Muscle of back (tissue), 13 donors: ENCODE measurements at places on chromosomes 1 and 21.
A peak's percentile ranks its signal among the peaks of the same experiment; 100 is the strongest.

GRCh38 chr1:78913950-78914349 lies 92.6 kb downstream of the ADGRL4 start:
- DNase-seq, result no peak

- DNase-seq, result no peak
These were observed 159.0 kb upstream of the CD34 start for GRCh38 chr1:208069908-208070307.

DNA sequence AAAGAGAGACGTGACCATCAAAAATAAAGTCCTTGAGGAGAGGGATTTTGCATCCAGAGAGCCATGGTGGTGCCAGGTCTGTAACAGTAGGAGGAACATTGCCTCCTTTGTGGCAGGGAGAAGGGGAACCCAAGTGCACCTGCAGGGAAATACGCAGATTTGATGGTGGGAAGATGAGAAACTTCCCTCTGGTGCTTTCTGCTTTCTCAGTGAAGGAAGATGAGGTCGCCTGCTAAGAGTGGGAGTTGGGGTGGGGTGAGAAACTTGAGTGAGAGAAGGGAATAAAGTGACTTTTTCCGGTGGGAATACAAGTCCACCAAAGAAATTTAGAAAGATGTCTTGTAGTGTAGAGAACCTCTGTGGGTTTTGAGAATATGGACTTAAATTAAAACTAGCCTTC lies 9.1 kb downstream of the PLA2G4A start:
- DNase-seq, result no peak

GRCh38 chr1:63817152-63817667 lies 43.4 kb downstream of the ROR1 start:
- DNase-seq, result no peak

- DNase-seq, result peak; percentile 10
These were observed 75.9 kb upstream of the SAMD13 start for GRCh38 chr1:84225646-84226045.

GRCh38 chr1:43980255-43981134 lies 1.5 kb downstream of the B4GALT2 start:
- DNase-seq, result no peak

DNA sequence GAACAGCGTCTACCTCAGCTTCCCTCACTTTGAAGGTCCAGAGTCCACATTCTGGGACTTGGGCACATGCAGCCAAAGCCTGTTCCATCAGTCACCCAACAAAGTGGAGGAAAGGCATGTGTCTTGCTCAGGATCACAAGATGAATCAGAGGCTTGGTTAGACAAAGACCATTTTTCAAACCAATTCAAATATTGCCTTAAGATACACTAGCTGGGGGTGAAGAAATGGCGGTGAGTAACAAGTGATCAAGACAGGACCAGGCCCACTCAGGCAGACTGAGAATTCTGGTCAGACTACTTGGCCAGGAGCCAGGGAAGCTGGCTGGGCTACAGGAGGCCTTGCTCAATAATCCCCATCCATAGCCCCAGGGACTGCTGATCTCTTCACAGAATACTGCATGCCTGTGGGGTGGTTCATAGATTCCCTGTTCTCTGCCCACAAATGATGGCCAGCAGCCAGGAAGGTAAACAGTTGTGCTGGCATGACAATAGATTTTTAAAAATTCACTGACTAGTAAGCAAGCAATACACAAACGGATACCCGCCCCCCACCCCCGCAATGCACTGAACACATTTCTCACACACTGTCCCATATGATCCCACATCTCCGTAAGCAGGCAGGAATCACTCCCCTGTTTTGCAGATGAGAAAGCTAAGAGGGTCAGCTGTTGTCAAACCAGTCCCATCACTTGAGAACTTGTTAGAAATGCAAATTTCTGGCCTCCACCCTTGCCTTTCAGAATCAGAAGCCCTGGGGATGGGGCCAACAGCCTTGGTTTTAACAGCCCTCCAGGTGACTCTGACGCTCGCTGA lies 27.2 kb downstream of the ERI3 start:
- DNase-seq, result peak; percentile 55

DNA sequence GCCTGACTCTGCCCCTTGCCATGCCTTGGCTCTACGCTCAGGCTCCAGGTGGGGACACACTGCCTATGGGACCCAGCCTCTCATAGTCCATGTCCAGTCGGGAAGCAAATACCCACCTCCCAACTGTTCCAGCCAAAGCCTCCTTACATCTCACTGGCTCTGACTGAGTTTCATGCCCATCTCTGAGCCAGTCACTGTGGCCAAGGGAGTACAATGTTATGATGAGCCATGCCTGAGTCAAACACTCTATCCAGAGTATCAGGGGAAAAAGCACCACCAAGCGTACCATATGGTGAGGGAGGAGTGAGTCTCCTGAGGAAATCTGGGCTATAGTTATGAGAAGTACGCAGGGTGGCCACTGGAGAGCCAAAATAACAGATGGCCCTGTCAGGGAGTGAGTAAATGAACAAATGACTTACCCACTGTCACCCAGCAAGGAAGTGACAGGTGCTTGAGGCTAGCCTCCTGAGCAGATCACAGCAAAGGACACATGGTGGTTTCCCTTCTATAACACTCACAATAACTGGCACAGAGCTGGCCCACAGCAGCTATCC lies 236.6 kb upstream of the GJB5 start:
- DNase-seq, result no peak

DNA sequence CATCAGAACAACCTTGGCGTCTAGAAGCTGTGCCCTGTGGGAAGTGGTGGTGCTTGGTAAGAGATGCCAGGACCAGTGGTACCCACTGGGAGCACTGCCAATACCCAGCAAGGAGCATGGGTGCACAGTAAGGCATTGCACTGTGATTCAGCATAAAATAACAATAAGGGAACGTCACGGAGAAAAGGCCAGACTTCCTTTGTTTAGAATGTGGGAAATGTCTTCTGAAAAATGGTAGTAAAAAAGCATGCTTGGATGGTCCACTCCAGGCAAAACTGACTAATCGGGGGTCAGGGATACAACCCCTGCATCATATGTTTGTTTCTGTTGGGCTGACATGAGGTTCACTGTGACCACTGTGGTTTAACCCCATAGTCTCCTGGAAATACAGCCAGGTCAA lies 14.7 kb downstream of the METTL18 start:
- no peak for DNase-seq

DNA sequence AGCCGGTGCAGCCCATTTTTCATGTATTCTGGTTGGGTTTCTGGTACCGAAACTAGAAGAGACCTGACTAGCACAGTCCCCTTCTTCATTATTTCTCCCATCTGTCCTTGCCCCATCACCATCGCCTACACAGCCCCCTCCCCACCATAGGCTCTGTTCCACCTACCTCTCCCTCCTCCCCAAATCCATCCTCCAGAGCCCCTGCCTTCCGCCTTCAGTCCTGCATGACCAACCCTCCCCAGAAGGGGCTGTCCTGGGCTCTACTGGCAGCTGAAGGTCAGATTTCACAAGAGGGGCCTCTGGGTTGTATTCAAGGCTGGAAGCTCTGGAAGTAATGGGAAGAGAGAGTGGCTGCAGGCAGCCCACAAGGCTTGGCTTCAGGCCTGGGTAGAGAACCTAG lies 55.2 kb downstream of the SDC3 start:
- no peak for DNase-seq

DNA sequence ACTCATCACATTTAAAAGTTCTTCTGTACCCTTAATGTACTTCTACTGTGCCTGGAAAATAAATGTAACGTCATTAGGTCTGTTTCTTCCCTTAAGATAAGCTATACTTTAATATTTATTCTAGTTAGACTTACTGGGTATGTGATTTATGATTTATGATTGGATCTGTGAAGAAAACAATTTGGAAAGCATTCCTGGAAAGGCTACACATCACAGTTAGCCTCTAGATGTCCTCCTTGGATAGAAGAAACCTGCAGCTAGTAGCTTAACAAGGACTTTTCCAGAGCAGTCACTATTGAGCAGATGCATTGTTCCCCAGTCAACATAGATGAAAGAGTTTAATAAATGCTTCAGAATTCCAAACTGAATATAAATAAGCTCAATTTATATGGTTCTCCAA lies 22.2 kb upstream of the ABL2 start:
- peak; percentile 18 for DNase-seq

GRCh38 chr1:6141592-6141991 lies 38.5 kb downstream of the CHD5 start:
- no peak for DNase-seq

GRCh38 chr1:6546326-6546725 lies 8.0 kb downstream of the NOL9 start:
- DNase-seq, result no peak

- DNase-seq, result no peak
These were observed 208.0 kb upstream of the BRINP3 start for GRCh38 chr1:190685676-190686075.

DNA sequence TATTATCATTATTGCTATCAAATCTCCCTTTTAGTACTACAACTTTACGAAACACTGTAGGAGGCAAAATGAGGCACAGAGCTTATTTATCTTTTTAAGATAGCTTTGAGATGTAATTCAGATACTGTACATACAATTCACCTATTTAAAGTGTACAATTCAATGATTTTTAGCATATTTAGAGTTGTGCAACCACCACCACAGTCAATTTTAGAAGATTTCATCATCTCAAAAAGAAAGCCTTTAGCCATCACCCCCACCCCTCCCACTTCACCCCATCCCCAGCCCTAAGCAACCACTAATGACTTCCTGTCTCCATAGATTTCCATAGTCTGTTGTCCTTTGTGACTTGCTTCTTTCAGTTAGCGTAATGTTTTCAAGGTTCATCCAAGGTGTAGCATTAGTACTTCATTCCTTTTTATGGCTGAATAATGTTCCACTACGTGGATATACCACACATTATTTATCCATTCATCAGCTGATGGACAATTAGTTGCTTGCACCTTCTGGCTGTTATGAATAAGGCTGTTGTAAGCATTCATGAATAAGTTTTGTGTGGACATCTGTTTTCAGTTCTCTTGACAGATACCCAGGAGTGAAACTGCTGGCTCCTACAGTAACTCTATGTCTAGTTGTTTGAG lies 9.4 kb upstream of the CAPN9 start:
- DNase-seq, result no peak

DNA sequence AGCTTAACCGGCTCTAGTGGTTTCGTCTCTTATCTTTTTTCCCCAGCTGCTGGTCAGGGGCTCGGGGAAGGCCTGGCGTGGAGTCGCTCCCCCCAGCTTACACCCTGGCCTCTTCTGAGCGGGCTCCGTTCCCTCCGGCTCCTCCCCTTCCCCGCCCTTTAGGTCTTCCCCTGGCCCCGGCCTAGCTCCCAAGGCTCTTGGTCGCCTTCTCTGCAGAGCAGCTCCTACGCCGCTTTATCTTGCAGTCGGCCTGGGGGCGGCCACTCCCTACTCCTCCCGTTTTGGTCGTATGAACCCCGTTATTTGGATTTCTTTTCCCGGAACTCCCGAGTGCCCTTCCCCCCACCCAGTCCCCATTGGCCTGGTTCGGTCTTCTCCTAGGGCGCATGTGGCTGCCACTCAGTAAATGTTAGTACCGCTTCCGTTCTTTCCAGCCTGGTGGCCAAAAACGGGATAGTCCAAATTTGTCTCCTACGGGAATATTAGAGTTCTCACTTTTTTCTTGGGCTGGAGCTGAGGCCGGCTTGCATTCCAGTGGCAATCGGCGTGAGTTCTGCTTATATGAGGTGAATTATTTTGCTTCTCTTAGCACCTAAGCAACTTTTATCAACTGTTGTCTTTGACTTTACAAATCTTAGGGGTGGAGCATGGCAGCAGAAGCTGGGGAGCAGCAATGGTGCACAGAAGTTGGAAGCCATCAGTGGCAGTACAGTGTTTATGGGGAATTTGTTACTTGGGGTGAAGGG lies 467 bp downstream of the THRAP3 start:
- DNase-seq, result peak; percentile 78

- DNase-seq, result no peak
These were observed 119.8 kb downstream of the HLCS start for GRCh38 chr21:36846631-36847030.

GRCh38 chr21:39555911-39556590 lies 56.7 kb upstream of the B3GALT5 start:
- DNase-seq, result peak; percentile 34

DNA sequence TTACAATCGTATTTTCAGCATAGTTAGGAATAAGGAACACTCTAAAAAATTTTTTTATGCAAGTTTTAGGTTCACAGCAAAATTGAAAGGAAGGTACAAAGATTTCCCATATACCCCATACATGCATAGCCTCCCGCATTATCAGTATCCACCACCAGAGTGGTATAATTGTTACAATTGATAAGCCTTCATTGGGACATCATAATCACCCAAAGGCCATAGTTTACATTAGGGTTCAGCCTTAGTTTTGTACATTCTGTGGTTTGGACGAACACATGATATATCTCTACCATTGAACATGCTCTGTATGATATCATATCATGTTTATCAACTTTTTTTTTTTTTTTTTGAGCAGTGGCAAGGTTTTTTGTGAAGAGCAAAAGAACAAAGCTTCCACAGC lies 180.0 kb downstream of the SDCCAG8 start:
- DNase-seq, result no peak

DNA sequence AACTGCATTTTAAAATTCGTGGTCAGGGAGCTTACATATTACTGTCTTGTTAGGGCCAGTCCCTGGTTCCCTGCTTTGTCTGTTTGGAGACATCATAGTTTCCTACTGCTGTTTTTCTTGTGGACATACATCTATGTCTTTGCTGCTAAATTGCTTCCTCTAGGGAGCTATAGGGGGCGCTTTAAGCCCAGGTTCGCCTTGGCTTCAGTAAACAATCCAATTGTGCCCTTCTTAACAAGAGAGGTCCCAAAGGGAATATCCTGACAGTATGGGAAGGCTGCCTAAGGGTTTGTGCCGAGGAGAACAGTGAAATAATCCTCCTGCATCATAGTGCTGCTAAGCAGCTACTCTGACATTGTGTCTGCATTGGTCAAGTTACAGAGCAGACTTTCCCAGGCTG lies 112.5 kb downstream of the USH2A start:
- no peak for DNase-seq
